Psoas muscle (tissue), 8 donors: ENCODE measurements at places on chromosomes 4 and X. TPM values are rescaled to one million over a fixed set of nuclear protein-coding genes. Genes with fewer than 3 reads are reported as not detected.

The TREX2 gene
- not detected for total RNA-seq

The GLRA3 gene
- not detected for total RNA-seq

The MTNR1A gene
- total RNA-seq = not detected

The KLF8 gene
- 2.7 TPM for total RNA-seq

The KCTD8 gene
- 1.1 TPM for total RNA-seq

The ESX1 gene
- total RNA-seq = not detected

The DCAF4L1 gene
- 0.75 TPM for total RNA-seq

The TASL gene
- total RNA-seq = 0.24 TPM

The MND1 gene
- not detected for total RNA-seq

The SYTL5 gene
- not detected for total RNA-seq

The TCEAL2 gene
- total RNA-seq = not detected

The FAT4 gene
- total RNA-seq = 3.4 TPM

The SPANXA2 gene
- total RNA-seq = not detected

The XK gene
- 3.2 TPM for total RNA-seq

The CA5B gene
- total RNA-seq = 2.7 TPM

The C4orf54 gene
- total RNA-seq = 113 TPM

The BBS12 gene
- total RNA-seq = 1.2 TPM

The ZFYVE28 gene
- 7.7 TPM for total RNA-seq

The PITX2 gene
- 15.7 TPM for total RNA-seq

The PCDH19 gene
- 1.2 TPM for total RNA-seq
